ENCODE measurements at places on chromosomes 7 and 10.

DNA sequence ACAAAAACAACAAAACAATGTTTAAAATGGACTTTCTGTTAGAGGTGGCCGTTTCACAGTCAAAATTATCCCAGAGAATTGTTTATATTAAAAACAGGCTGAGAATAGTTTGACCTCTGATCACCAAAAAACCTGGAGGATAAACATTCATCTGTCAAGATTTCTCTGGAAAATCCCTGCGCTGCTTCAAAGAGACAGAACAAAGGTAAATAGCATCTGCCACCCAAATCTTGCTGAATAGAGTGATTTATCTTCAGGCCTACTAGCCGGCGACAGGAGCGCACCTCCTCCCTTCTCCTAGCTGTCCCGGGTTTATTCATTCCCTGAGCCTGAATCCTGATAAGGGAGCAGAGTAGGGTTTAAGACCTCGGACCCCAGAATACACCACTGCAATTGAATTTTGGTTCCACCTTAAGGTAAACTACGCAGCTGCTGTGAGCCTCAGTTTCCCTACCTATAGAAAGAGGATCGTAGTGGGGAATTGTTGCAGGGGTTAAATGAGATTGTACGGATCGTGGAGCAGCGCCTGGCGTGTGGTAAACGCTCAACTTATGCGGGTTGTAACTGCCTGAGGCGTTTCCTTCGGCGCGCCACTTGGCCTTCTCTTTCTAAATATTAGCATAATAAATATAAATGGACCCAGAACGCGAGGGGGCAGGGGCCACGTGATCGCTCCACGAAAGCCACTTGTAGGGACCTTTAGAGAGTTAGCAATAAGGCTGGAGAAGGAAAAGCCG is 498 bp upstream of the ST7 start:
- DNase-seq = peak; percentile 40

- no peak for DNase-seq
These were observed 1.9 kb downstream of the USP6NL start for GRCh38 chr10:11609492-11610093.

DNA sequence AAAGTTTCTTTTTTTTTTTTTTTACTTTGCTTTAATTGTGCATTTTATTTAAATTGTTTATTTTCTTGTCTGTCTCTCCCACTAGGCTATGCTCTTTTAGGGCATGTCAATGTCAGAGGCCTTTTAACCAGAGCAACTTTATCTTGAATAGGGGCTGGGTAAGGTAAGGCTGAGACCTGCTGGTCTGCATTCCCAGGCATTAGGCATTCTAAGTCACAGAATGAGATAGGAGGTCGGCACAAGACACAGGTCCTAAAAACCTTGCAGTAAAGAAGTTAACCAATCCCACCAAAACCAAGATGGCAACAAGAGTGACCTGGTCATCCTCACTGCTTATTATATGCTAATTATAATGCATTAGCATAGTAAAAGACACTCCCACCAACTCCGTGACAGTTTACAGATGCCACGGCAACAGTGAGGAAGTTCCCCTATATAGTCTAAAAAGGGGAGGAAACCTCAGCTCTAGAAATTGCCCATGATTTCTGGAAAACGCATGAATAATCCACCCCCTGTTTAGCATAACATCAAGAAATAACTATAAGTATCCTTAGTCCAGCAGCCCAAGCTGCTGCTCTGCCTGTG is 47.0 kb upstream of the FRMD4A start:
- DNase-seq = no peak

DNA sequence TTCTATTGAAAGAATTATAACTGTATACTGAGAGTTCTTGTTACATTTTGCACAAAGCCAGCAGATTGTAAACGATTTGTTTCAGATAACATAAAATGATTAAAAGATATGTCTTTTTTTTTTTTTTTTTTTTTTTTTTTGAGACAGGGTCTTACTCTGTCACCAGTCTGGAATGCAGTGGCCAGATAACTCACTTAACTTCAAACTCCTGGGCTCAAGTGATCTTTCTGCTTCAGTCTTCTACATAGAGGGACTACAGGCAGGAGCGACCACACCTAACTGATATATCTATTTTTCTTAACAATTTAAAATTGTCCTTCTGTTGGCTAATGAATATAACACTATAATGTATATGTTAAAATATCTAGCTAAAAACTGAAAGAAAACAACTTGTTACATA is 317.3 kb upstream of the CACNA2D1 start:
- DNase-seq = no peak

DNA sequence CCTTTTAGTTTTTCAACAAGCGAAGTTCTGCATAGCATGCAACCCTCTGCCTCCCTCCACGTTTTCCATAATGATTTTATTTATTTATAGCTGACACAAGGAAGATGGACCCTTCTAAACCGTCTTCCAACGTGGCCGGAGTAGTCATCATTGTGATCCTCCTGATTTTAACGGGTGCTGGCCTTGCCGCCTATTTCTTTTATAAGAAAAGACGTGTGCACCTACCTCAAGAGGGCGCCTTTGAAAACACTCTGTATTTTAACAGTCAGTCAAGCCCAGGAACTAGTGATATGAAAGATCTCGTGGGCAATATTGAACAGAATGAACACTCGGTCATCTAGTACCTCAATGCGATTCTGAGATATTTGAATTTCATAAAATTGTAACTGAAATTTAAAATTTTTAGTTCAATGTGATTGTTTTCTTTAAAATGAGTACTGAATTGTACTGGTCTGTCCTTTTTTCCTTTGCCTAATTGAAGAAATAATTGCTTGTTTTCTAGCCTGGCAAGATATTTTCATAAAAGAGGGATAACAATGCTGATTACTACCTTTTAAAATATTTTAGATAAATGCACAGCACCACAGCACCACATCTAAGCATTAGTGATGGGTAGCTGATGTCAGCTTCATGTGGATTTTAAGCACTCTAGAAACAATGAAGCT is 41.5 kb upstream of the SLC39A12 start:
- peak; percentile 63 for DNase-seq

GRCh38 chr10:31752170-31752569 is 176.5 kb downstream of the ARHGAP12 start:
- no peak for DNase-seq

DNA sequence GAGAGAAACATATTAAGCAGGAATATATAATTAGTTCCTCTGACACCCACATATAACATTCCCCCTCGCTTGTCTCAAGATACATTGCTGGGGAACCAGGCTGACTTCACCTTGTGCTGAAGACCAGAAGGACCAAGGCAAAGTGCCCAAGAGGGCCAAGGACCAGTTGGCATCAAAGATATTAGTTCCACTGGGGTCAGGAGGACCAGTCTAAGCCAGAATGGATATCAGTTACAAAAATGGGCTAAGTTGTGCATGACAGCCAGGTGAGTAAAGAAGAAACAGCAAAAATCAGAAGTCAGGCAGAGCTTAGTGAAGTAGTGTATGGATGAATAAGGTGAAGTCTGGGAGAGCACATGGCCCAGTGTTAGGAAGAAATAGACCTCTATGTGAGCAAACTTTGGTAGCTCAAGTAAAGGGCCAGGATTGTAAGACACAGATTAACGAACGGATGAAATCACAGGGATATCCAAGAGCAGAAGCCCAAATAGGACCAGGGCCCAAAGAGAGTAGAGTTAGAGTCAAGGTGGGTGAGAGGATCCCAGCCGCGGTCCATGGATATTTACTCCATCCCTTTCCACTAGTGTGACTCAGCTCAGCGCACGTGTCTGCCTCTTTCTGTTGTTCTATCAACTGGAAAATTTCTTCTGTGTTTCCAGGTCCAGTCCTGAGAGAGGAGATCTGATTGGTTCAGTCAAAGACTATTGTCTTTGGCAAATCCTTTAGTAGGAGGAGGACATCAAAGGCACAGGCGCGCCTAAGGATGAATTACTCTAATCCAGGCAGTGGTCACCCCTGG is 5.0 kb downstream of the CALD1 start:
- DNase-seq = peak; percentile 30

DNA sequence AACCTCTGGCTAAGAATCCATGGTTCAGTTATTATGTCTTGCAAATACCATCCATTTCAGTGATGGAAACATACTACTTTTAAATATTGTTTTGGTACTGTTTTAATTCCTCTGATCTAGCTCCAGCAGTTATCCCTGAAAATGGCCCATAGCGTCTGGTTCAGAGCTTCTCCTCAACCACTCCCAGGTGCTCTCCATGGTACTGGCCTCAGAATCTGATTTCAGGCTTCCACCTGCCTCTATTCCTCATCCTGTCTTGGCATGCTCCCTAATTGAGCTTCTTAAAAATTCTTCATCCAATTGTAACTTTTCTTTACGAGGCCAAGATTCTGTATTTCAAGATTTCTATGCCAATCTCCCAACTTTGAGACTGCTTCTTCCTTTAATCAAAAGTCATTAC is 236.3 kb downstream of the HTR7 start:
- no peak for DNase-seq

DNA sequence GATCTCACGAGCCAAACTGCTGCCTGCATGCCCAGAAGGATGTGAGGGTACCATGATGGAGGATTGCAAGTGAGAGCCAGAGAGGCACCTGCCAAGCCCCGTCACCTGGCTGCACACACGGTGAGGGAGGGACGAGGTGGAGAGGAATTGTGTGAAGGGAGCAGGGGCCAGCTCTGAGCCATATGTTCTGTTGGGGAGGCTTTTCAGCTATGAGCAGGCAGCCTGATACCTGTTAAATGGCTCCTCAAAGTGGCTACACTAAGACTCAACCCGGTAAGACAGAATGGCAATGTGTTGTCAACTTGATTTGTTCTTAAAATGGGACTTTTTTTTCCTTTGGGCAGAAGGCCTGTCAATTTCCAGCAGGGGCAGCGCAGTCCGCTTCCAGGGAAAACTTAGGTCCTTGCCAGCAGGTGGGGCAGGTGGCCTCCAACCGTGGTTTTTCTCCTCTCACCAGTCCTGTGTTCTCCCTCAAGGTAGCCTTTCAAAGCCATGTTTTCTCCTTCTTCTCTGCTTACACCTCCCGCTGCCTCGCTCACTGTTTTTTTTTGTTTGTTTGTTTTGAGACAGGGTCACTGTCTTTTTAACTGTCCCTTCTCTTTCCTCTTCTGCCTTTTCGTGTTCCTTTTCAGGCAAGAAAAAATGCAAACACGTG is 57.7 kb upstream of the ZNRF2 start:
- peak; percentile 70 for DNase-seq

- peak; percentile 36 for DNase-seq
These were observed 2.7 kb upstream of the AOAH start for GRCh38 chr7:36726806-36727503.

GRCh38 chr10:75375838-75376237 is 25.7 kb downstream of the ZNF503 start:
- DNase-seq = no peak

DNA sequence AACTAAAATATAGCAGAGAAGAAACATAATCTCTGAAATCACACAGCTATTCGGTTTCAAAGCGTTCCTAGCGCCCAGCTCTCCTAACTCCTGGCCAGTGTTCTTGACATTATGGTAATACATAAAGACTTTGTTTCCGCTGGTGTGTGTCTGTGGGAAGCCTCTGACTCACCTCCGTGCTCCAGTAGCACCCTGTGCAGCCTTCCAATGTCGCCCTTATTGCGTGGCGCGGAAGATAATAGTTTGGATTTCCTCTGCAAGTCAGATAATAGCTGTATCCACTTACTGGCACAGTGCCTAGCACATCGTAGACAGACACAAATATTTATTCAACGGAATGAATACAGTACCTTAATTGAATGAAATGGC is 570 bp downstream of the BMS1 start:
- DNase-seq = peak; percentile 80

GRCh38 chr7:15368653-15369052 is 193.2 kb downstream of the AGMO start:
- DNase-seq = no peak

GRCh38 chr10:116487522-116488430 is 58.0 kb upstream of the PNLIP start:
- no peak for DNase-seq

DNA sequence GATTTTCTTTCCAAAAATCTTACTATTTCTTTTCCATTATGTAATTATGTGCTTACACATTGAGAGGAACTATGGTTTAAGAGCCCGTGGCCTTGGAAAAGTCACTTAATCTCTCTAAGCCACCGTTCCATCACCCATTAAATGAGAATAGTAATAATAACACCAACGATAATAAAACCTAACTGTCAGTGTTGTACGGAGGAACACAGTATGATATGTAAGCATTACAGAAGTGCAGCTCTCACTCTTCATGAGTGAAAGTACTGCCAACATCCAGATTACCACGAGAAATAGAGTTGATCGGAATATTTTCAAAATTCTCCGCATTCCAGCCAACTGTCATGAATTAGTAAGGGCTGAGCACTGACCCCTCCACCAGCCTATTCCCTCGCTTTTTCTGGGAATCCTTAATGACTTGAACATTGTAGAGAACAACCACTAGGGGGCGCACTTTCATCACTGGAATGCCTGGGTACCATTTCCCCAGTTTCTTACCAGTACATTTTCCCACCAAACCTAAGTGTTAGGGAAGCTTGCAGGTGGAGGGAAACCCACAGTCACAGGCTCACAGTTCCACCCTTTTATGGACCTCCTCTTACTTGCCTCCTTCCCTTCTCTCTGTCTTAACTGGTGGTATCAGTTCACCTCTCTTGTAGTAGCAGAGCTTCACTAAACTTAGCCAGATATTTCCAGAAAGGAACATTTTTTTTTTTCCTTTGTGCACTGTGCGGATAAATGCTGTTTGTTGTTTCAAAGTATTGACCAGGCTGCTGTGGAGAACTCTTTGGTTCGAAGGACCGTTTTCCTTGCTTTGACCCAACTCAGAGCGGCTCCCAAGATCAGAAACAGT is 27.8 kb downstream of the NKX2-3 start:
- DNase-seq = peak; percentile 41

DNA sequence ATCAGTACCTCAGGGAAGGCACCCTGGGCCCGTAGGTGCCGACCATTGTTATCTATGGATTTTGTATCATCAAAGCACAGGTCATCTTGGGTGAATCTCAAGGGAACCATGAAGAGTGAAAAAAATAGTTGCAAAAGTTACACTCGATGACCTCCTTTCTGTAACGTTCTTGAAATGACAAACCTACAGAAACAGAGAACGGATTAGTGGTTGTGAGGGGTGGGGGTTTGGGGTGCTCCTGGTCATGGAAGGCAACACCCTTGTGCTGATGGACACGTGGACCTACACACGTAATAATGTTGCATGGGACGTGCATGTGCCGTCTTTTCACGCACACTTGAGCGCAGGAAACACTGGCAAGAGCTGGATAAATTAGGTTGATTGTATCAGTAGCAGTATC is 655.9 kb downstream of the SDK1 start:
- DNase-seq = no peak

DNA sequence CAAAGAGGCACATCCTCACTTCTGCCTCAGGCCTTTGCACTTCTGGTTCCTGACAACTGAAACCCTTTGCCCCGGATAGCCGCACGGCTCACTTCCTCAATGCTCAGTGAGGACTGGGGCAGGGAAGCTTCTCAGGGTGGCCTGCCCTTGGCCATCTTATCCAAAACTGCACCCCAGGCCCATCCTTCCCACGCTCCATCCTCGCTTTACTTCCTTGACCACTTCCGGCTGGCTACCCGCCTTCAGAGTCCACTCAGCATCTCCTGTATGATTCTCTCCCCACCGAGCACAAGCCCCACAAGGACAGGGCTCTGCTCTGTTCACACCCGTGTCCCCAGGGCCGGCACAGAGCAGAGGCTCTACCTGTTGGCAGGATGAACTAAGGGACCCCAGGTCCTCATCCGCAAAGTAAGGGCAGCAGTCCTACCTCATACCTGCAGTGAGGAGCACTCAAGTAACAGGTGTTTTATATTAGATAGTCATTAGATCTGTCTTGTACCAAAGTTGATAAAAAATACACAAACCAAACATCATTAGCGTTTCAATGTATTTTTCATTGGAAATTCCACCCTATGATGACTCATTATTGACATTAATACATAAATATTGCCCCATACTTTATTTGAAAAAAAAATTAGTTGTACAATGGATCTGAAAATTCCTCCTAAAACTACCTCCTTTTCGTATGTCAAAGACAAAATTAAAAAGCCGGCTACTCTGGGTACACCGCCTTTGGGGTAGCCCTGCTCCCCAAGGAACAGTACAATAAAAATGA is 35.0 kb downstream of the GNA12 start:
- no peak for DNase-seq

Measured in kidney tubule cell (primary cell).